ENCODE measurements at places on chromosomes 2 and 18.

GRCh38 chr18:72672364-72673184 lies 128.4 kb upstream of the CBLN2 start:
- DNase-seq, result peak; percentile 10

- DNase-seq, result no peak
Observed at GRCh38 chr2:70726947-70727725, 40.9 kb downstream of the ADD2 start.

GRCh38 chr2:29400930-29401653 lies 285.9 kb downstream of the CLIP4 start:
- no peak for DNase-seq

DNA sequence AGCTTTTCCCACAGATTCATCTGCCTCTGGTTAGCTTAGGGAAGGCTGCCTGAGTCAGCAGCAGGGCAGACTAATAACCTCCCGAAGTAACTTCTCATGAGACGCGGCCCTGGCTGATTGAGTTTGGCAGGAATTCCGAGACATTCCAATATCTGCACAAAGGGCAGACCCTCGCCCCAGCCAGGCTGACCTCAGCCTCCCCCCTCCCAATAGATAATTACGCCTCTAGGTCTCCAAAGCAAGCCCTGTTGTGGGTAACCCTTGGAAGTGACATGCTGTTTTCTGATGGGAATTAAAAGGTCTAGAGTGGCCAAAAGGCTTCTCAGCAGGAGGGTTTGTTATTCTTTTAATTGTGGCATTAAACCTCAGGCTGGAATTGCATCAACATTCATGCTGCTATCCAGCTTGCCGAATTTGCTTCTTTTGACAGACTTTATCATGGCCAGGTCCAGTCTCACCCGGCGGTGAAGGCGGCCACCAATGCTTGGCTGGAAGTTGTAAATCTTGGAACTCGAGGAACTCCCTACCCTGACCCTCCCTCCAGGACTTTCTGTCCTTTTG lies 98.0 kb upstream of the SLC14A2 start:
- DNase-seq, result no peak

DNA sequence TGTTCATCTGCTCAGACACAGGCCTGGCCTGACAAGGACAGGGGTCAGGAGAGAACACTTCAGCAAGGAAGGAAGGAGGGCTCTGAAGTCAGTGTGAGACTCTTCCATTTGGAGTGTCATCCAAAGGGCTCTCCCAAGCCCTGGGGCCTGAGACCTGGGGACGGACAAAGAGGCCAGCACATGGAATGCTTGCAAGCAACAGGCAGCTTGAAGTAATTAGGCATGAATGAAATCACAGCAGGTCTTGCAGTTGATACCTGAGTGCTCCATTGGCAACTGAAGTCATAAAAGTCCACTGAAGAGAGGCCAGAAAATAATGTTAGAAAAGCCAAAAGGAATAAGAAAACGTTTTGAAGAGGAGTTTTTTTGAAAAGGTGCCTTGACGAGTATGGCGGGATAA lies 231.7 kb downstream of the VAPA start:
- no peak for DNase-seq

DNA sequence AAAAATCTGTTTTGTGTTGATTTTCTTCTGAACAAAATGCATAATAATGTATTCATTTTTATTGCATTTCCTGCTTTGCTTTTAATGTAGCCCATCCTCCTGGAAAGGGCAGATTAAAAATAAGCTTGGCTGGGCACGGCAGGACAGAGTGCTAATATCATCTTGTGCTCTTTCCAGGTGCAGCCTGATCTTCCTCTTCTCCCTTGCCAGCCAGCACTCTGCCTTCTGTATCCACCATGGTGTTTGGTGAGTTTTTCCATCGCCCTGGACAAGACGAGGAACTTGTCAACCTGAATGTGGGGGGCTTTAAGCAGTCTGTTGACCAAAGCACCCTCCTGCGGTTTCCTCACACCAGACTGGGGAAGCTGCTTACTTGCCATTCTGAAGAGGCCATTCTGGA lies 52.3 kb downstream of the KCNS3 start:
- DNase-seq, result no peak

DNA sequence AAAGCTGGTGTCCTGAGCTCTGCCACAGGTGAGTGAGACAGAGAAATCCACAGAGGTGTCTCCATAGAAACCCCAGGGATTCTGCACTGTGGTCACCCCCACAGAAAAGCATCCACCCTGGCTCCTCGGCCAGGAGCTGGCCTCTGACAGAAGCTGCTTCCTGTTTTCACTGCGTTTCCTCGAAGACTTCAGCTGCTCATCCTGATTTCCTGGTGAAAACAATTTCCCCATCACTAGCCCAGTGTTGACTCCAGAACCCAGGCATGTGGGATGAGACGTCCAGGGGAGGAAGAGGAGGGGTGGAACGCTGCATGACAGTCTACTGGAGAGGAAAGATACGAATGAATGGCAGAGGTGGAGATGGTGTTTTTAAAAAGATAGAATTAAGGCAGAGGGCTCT lies 60.3 kb upstream of the GPR45 start:
- no peak for DNase-seq

DNA sequence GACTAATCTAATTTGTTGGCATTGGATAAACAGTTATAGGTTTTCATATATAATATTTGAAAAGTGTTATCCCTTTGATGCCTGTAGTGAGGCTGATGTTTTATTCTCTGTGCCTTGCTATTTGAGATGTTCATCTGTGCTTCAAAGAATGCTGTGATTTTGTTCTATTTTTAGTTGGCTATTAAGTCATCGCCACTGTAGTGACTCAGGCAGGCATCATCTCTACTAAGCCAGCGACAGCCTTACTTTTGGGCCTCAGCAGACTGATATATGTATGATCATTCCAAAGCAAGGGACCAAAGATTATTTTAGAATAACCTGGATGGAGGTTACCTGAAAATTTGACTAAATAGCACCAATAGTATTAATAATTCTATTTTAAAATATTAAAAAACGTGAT lies 1674.5 kb upstream of the NXPH2 start:
- no peak for DNase-seq

GRCh38 chr2:15733867-15734673 lies 142.4 kb downstream of the DDX1 start:
- no peak for DNase-seq

DNA sequence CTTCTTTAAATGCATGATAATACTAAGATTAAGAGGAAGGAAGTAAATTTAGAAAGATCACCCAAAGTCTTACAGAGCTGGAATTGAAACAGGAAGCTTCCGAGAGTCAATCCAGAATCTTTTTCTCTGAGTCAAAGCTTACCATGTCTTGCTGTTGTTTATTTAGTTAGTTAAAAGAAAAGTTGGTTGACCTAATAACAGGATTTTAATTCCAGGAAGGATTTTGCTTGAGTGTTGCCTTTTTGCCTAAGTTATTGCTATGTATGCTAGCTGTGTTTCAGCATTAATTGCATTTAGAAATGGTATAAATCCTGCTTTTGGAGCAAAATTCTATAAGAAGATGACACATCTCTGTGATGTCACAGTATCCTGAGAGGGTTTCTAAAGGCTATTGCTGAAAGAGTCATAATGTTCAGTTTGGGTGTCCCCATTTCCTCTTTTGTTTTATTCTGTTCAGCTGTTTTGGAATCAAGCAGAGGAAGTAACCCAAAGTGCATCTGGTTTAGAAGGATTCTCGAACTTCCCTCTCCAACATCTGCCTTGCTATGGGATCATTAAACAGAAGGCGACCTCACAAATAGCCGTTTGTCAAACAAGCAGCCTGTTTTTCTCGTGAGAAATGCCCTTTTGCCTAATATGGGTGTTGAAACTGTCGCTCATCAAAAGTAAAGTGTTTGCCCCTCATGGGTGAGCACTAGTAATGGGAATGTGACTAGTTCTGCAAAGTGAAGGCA lies 271.5 kb upstream of the MMADHC start:
- DNase-seq, result no peak

DNA sequence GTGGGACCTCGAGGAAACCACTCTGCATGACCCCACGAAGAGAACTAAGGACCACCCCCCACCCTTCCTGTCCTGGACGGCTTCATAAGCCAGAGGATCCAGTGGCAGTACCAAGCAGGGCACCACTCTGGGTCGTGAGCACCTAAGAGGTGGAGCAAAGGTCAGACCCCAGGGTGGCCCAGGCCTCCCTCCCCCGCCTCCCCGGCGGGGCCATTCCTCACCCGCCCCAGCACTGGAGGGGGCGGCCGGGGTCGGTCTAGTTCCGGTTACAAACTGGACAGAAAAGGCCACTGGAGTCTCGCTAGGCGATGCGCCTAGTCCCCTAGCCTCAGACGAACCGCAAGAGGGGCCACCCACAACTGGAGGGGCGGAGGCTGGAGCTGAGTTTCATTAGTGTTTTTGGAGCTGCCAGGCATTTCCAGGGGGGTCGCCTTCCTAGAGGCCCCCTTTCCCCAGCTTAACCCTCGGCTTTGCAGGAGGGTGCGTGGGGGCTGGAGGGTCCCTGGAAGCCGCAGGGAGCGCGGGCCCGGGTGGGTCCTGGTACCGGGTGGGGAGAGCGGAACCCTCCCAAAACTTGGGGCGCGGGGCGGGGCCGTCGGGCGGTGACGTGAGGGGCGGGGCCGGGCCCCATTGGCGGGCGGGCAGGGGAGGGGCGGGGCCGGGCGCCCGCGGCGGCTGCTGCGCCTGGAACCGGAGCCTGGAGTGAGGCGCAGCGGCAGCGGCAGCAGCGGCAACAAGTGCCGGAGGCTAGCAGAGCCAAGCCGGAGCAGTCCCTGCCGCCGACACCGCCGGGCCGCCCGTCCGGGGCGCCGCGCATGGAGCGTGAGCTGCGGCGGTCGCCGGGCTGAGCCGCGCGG lies at the start of gene B3GNT2:
B3GNT2 (plus strand) TSS at position 695 of the 857 bp plus-strand sequence. CDS start 26,106 bp downstream, outside the sequence.
- peak; percentile 65 for DNase-seq

DNA sequence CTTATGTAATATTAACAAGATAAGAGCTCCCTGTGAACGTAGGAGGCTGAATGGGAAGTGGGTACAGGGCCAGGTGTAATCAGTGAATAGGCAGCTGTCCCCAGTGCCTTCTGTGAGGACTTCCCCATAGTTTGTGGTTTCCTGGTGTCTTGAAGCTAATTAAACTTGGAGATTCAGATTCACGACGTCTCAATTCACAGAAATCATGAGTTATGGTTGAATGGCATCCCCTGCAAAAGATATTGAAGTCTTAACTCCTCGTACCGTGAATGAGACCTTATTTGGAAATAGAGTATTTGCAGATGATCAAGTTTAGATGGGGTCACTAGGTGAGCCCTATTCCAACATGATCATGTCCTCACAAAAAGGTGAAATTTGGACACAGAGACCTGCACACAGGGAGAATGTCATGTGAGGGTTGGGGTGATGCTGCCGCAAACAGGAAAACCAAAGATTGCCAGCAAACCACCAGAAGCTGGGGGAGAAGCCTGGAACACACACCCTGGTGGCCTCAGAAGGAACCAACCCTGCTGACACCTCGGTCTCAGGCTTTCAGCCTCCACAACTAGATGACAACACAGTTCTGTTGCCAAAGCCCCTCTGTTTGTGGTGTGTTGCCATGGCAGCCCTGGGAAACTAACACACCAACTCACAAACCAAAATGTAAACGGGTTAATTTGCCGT lies 13.2 kb downstream of the ARL4C start:
- no peak for DNase-seq

DNA sequence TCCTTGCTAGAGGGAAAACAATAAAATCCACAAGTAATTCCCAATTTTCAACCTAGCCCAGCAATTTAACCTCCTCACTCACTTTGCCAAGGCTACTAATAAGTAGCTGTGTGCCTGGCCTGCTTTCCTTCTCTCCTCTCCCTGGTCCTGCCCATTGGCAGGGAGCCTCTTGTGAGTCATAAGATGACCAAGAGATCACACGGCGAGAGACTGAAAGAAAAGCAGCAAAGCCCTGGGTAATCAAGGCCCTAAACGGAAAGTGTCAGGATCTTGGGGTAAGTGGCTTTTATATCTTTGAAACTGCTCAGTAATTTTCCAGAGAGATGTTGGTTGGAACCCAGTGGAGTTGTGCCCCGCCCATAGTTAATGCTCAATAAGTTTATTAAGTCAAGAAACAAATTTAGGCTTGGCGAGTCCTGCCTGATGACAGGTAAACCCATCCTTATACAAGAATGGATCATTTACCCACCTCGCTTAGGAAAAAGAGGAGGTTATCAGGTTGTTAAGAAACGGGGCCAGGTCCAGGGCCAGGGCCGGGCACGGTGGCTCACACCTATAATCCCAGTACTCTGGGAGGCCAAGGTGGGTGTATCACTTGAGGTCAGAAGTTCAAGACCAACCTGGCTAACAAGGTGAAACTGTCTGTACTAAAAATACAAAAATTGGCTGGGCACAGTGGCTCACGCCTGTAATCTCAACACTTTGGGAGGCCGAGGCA lies 10.0 kb upstream of the ADAM17 start:
- no peak for DNase-seq

- no peak for DNase-seq
Observed at GRCh38 chr2:130744287-130745117, 10.8 kb upstream of the AMER3 start.

DNA sequence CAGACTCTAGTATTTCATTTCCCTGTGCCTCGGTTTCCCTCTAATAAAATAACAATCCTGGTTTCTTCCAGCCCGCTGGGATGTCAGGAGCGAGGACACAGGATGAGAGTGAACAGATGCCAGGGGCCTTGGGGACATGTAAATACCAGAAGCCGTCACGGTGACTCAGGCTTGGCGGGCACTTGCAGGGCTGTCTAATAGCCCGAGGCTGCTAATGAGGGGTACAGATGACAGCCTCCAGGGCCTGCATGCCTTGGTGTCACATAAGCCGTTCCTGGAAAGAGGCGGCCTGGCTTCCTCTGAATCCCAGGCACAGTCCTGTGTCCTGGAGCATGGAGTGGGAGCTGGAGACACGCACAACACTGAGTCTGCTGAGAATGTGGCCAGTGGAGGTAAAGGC lies 28.2 kb downstream of the HS1BP3 start:
- no peak for DNase-seq

DNA sequence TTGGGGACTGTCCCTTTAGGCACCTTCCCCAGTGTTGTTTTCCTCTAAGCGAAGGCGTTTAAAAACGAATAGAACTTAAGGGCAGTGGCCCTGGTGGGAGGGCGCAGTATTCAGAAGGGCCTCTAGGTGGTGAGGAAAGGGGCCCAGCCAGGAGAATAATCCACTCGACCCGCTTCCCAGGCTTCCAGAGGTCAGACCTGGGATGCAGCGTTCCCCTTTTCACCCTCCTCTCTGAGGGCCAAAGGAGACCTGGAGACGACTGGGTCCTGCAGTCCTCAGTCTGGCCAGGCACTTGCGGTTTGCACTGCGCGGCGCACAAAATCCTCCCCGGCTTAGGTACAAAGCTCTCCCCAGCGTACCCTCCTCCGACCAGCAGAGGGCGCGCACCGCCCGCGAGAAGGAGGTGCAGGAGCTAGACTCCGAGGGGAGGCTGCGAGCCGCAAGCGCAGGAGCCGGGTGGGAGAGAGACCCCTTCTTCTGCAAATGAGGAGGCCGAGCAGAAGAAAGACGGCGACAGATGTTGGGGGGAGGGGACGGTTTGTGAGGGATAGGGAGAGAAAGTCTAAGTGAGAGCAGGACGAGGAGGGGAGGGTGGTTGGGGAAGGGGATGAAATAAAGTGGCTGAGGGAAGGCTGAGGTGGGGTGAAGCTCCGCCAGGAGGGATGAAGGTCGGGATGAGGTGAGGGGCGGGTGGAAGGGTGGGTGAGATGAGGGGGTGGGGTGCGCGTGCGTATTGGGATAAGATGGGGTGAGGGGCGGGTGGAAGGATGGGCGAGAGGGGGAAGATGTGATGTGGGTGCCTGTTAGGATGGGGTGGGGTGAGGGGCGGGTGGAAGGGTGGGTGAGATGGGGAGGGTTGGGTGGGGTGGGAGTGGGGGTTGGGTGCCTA lies 4.9 kb downstream of the FEV start:
- DNase-seq, result peak; percentile 90
